ENCODE measurements at places on chromosomes 3 and 15.

- DNase-seq: no peak
Observed at GRCh38 chr15:49688135-49688790, 67.4 kb downstream of the DTWD1 start.

- DNase-seq: no peak
Observed at GRCh38 chr3:105465251-105465853, 98.6 kb downstream of the ALCAM start.

GRCh38 chr3:113055201-113055600 lies 64.4 kb downstream of the GTPBP8 start:
- DNase-seq: no peak

DNA sequence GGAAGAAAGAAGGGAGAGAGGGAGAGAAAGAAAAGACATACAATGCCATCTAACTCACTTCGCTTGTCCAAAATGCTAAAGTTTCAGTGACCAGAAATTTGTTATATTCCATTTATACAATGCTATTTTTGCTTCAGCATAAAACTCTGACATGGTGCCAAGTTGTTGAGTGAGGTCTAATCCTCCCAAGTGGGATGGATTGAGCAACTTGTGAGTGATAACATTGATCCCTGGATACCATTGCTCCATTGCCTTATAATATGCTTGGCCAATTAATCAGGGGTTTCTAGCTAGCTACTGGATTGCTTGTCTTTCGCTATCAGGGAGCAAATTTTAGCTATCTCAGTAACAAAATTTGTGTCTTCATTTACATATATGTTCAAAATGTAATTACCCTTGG lies 615.6 kb upstream of the DPPA4 start:
- DNase-seq: no peak

DNA sequence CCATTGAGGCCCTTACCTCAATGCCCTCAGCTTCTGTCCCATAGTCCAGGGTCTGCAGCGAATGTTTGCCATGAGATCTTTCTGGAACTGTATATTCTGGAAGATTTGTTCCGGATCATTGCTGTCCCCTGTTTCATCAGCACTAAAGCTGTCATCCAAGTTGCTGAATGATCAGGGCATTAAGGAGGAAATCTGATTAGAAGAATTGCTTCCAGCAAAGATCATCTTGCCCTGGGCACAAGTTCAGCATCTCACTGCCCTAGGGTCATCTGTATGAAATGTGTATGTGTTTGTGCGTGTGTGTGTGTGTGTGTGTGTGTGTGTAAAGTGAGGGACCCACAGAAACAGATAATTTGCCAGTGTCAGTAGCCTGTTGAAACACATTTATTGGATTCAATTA lies 1.4 kb downstream of the TMC3 start:
- DNase-seq: no peak

DNA sequence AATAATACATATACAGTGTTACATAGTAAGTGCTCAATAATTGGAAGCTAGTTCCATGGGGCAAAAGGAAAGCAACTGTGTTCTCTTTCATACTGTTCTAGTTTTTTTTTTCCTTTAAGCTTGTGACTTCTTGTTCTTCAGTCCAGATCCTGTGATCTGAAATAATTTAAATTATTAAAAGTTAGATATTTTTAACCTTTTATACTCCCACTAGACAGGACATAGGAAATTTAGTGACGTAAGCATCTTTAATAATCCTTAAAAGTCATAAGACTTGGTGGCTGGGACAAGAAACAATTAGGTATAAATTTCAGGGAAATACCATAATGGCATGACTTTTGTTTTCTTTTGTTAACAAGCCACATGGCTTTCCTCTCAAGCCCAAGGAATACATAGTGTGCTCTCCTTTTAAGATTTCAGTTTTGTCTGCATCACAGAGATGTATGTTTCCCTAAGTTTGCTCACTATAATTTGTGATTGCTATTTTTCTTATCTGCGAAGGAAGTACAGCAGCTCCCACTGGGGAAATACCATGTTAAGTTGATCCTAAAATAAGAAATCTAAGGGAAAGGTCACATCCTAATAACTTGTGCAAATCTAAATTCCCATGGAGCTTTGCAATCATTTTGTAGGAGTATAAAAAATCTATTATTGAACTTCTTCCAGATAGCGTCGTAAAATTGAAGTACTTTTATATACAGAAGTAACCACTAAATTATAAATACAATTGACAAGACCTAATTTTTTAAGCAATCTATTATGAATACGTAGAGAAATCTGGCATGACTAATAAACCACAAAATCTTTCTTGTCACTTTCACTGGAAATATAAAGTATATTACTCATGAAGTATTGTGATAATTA lies 30.1 kb downstream of the PPARG start:
- no peak for DNase-seq

GRCh38 chr15:68335251-68335650 lies 57.7 kb downstream of the FEM1B start:
- no peak for DNase-seq

DNA sequence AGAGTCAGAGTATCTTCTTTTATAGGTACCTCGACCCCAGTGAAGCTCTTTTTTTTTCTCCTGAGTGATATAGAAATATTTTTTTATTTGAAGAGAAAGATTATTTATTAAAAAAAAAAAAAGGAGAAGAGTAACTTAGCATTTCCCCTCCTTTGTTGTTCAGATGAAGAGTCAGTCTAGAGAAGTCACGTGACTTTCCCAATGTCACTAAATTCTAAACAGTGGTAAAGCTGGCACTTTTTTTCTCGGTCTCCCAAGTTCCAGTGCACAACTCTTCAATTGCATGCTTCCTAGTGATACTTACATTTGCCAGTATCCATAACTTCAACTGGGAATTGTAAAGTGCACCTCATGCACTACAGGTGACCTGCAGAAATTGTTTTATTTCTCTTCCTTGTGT lies 448.7 kb downstream of the LPP start:
- DNase-seq: no peak

DNA sequence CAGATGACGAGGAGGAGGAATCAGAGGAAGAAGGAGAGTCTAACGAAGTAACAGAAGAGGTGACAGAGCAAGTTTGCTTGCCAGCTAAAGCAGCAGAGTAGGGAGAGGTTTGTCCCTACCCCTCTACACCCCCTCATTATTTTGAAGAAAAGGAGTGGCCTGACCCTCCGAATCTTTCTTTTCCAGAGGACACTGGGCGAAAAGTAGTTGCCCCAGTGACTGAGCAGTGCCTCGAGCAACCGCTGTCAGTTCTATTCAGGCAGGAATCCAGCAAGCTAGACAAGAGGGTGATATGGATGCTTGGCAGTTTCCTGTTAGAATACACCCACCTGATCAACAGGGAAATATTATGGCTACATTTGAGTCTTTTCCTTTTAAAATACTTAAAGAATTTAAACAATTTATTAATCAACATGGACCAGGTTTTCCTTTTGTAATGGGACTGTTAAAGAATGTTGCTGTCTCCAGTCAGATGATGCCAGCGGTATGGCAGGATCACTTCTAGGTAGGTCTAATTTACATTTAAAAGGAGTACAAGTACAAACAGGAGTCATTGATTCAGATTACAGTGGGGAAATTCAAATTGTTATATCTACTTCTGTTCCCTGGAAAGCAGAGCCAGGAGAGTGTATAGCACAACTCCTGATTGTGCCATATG lies 31.9 kb upstream of the ACVR2B start:
- no peak for DNase-seq

GRCh38 chr3:87461443-87461842 lies 185.1 kb upstream of the POU1F1 start:
- DNase-seq: no peak

- no peak for DNase-seq
Observed at GRCh38 chr3:74106925-74107324, 482.2 kb upstream of the PDZRN3 start.

DNA sequence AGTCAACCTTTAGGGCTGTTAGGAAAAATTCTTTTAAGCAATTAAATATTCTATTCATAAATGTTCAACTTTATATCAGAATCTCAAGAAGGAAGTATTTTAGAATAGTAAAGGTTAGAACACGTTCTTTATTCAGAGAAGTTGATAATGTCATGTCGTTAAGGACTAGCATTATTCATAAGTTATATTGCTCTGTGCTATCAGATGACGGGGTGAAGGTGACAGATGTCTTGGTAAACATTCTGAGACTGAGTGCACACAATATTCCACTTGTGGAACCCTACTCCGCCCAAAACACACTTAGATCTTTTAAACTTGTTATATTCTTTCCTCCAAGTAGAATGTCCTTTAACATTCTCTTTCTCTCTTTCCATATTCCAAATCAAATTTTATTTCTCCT lies 7.9 kb downstream of the AP4E1 start:
- DNase-seq: no peak

DNA sequence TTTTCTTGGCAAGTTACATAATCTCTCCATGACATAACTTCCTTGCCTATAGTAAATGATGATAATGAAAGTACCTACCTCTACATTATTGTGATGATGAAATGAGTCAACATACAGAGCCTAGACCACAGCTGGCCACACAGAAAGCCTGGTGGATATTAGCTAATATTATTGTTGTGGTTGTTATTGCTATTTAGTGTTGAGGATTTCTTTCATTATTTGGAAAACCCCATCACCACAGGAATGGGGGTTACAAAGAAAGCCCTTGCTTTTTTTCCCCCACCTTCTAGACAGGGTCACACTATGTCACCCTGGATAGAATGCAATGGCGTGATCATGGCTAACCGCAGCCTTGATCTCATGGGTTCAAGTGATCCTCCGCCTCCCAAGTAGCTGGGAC lies 125.0 kb downstream of the PDZRN3 start:
- DNase-seq: no peak

DNA sequence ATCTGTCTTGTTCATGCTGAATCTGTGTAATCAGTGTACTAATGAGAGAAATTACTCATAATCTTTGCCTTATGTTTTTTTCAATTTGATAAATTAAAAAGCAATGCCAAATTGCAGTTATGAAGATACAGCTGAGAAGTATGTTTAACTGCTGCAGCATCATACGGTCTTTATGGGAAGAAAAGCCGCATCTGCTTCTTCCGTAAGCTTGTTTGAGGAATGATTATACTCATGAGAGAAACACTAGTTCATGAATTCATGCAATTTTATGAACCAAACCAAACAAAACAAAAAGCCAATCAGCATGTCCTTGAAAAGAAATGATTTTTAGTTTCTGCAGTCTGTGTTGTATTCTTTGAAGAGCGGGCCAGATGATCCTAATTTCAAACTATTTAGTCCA lies 275.9 kb upstream of the ARHGEF26 start:
- no peak for DNase-seq

DNA sequence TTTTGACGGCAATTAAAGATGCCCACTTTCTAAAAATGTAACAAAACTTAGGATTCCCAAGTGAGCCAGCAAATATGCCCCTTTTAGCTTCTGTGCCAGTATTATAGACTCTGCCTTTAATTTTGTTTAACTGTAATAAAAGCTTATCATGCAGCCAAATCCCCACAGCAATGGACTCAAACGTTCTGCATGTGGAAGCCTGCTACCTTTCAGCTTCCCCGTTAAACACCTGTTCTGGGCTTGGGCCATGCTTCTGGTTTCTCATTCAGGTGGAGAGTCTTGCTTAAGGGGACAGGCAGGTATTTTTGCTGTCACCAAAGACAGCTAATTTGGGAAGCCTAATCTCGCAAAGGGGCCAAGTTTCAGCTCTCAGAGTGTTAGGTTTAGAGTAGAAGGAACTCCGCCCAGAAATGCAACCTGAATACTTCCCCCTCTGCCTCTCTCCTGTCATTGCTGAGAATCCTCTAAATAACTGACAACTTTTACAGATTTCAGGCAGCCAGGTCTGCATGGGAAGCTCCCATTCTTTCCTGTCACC lies 399.4 kb upstream of the ATP11B start:
- no peak for DNase-seq

GRCh38 chr3:179224584-179224983 lies 26.3 kb downstream of the KCNMB3 start:
- DNase-seq: no peak

GRCh38 chr15:31489801-31490646 lies 163.4 kb downstream of the KLF13 start:
- peak; percentile 73 for DNase-seq

- no peak for DNase-seq
Observed at GRCh38 chr3:38542401-38543298, 46.5 kb downstream of the EXOG start.

DNA sequence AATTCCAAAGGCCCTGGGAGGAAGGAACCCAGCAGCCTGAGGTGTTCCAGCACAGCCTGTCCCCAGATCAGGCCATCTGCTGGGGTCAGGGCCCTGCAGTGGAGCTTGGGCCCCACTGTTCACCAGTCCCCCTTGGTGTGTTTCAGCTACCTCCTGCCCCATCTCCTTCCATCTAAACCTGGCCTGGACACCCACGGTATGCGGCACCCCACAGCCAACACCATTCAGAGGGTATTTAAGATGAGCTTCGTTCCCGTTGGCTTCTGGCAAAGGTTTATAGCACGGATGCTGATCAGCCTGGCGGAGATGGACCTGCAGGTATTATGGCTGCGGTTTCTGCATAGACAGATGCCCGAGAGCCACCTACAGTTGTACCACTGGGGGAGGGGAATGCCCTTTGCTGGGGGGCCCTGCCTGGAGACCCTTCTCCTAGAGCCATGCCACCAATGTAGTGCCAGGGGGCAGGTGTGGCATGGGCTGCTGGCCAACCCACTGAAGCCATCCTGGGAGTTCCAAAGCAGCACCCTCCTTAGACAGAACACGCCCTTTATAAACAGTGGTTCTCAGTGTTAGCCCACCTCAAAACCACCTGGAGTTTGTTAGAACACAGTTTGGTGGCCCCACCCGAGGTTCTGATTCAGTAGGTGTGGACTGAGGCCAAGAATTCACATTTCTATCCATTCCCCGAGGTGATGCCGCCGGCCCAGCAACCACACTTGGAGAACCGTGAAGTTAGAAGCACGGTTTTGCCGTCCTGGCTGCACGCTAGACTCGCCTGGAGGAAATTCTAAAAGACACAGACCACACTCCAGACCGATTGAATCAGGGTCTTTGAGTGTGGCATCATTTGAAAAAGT lies 126.9 kb downstream of the LRRK1 start:
- DNase-seq: peak; percentile 33

- DNase-seq: no peak
Observed at GRCh38 chr3:139629033-139629432, 48.7 kb downstream of the NMNAT3 start.

DNA sequence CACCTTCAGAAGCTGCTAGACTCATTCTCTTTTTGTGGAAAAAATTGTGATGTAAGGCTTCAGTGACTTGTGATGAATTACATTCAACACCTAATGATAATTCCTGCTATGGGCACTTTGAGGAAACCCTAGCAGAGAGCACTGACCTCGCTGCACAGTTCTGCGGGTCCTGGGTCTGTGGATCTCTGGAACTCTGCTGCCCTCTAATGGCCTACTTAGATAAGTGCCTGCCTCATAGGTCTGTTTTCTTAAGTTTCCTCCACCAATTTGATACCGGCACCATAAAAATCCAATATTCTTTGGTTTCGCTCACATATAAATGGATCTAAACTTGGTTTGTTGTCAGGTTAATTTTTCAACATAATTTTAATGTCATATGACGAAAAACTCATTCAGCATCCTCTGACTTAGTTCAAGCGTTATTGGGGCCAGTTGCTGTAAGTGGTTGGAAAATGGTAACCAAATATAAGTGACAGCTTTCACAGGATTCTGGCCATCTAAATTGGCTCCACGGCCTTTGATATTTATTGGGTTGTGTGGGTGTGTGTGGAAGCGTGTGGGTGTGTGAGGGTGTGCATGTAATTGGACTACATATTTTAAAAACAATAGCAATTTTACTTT lies 10.4 kb downstream of the SLITRK3 start:
- no peak for DNase-seq

GRCh38 chr3:173395412-173396181 lies 1.9 kb upstream of the NLGN1 start:
- DNase-seq: peak; percentile 63

- DNase-seq: no peak
Observed at GRCh38 chr3:108334701-108335100, 38.4 kb downstream of the HHLA2 start.

Data from activated CD8-positive, alpha-beta memory T cell treated with anti-CD3 and anti-CD28 coated beads for 24 hours (primary cell).